ENCODE measurements at places on chromosomes 4 and X. TPM values are rescaled to one million over a fixed set of nuclear protein-coding genes. Genes with fewer than 3 reads are reported as not detected.

HDX gene
- polyA plus RNA-seq: 7.4 TPM

PSAPL1 gene
- polyA plus RNA-seq: 0.04 TPM

SH2D1A gene
- polyA plus RNA-seq: 1.2 TPM

NKAP gene
- polyA plus RNA-seq: 14.8 TPM

RAB9B gene
- polyA plus RNA-seq: 2.7 TPM

JCHAIN gene
- 2.1 TPM for polyA plus RNA-seq

AWAT2 gene
- not detected for polyA plus RNA-seq

DNA sequence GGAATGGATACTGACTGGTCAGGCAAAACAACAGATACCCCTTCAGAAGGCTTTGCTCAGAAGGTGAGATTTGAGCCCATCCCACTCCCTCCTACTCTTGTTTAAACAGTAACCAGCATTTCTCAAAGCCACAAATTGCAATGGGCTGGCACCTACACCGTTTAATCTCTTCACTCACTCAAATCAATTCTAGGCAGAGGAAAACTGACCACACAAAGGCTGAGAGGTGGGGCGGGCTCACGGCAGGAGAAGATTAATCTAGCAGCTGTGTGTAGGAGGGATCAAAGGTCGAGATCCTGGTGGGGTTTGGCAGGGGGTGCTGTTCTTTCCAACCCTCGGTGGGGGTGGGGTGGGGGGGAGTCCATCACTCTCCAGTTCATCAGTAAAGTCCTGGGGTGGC, 622.4 kb downstream of the BCOR start:
- no peak for DNase-seq

DNA sequence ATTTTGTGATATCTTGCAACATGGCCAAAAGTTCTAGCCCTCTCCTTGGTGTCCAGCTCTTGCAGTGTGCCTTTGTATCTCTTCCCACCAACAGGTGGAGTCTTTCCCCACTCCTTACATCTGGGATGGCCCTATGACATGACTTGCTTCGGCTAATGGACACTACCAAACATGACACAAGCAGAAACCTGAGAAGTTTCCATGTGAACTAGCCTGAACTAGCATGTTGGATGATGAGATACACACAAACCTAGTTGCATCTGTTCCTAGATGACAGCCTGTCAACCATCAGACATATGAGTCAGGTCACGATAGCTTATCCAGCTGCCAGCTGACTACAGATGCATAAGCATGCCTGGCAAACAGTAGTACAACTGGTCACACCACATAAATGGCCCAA, 207.5 kb upstream of the FTHL17 start:
- DNase-seq: no peak

DNA sequence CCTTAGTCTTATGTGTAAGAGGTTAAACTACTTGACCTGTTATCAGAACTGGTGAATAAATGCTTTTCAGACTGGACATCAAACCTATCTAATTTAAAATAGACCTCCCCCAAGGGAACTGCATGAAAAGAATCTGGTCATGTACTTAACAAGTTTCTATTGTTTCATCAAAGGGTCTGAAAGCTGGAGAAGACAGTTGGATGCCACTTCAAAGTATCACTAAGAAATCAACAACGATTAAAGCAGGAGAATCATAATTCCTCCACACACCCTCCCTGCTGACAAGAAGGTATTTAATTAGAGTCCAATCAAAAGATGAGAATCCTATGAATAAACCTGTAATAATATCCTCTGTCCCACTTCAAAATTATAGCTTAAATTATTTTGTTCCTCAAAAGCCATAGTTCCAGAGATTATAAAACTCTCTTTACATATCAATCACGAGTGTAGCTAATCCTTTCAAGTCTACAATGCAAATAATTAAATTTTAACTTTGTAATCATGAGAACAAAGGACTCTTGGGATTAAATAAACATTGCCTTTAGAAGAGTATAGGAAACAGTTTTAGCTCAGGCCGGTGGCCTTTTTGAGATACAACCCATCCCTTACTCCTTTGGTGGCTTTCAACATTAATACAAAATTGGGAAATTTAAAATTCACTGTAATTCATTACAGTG, 35.1 kb downstream of the TSPAN5 start:
- no peak for DNase-seq

DNA sequence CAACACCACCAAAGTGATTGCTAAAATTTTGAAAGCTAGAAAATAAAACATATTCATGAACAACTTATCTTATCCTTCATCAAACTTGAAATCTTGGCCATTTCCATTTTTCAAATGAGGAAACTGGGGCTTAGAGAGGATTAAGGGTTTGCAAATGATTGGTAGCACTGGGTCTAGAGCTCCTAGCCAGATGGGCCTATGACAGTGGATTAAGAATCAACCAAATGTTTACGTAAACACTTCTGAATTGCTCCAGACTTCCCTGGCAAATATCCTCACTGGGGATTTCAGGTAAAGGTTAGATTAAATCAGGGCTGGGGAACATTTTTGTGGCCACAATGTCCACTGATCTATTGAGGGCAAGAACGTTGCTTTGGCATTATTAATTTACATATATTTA, 241.2 kb downstream of the ANK2 start:
- DNase-seq: no peak

- DNase-seq: no peak
Measured at GRCh38 chr4:141179474-141180373, 41.0 kb upstream of the ZNF330 start.

DNA sequence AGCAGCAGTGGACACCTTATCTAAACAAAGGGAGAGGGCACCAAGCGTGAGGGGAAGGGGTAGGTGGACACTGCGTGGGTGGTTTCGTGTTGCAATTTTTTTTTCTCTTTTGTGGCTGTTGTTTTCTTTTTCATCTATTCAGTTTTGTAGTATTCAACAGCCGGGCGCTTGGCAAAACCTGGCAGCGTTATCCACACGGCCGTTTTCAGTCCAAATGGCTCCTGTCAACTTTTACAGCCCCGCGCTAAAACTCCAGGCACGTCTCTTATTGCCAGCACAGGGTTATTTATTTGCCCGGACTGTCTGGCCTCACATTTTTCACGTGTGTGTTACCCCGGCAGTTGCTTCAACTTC, 192.2 kb downstream of the BCOR start:
- no peak for DNase-seq

DNA sequence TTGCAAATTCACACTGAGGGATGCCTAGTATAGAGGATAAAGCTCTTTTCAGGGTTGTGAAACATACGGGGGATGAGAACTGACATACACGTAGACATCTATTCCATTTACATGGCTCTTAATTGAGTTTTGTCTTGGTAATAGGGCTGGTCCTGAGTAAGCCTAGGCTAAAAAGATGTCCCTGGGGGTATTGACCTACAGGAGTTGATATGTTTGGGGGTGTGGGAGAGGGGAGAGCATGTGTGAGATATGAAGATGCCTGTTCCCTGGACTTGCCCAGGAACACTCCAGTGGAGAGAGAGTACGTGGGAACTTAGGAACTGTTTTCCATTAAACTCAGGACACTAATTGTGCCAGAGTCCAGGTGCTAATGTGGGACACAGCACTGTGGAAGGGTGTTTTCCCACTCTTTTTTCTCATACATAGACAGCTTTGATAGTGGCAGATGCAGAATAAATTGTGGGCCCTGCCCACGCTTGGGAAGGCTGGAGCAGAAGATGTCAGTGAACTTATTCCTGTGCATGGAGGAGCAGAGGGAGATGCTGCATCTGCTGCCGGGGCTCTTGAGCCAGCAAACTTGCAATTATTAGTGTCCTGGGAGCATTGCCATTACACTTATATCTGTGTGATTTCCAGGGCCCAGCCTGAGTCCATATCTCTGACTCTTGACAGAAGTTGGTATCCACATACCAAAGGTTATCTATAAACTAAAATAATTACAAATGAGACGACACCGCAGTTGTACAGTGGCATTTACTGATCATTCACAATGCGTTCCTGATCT, 20.7 kb downstream of the SYNPO2 start:
- DNase-seq: no peak

- DNase-seq: no peak
Measured at GRCh38 chr4:120977435-120977997, 55.0 kb upstream of the PRDM5 start.

DNA sequence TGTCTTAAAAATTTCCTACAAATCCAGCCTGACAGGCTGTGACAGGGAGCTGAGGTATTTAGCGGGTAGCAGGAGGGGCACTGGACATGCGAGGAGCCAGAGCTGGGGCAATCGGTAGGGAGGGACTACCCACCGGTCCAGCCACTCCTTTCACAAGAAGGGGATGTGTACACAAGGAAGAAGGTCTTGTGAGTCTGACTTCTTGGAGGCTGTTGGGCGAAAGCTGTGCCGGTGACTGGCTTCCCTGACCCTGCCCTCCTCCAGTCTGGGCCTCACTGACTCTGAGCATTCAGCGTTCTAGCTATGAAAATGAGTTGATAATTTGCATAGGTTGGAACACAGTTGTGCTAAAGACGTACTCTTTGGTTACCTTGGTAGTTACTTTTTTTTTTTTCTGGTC, 12.7 kb upstream of the CXCL8 start:
- DNase-seq: no peak

GRCh38 chrX:134236626-134237614, at the start of gene CCDC160:
CCDC160 (plus strand) TSS chrX:134237182; CDS start chrX:134244801, 7,619 bp downstream.
- DNase-seq: peak; percentile 53

GRCh38 chr4:175330236-175330635, 412.1 kb downstream of the ADAM29 start:
- DNase-seq: no peak

- no peak for DNase-seq
Measured at GRCh38 chr4:82975792-82976191, 34.8 kb downstream of the LIN54 start.

DNA sequence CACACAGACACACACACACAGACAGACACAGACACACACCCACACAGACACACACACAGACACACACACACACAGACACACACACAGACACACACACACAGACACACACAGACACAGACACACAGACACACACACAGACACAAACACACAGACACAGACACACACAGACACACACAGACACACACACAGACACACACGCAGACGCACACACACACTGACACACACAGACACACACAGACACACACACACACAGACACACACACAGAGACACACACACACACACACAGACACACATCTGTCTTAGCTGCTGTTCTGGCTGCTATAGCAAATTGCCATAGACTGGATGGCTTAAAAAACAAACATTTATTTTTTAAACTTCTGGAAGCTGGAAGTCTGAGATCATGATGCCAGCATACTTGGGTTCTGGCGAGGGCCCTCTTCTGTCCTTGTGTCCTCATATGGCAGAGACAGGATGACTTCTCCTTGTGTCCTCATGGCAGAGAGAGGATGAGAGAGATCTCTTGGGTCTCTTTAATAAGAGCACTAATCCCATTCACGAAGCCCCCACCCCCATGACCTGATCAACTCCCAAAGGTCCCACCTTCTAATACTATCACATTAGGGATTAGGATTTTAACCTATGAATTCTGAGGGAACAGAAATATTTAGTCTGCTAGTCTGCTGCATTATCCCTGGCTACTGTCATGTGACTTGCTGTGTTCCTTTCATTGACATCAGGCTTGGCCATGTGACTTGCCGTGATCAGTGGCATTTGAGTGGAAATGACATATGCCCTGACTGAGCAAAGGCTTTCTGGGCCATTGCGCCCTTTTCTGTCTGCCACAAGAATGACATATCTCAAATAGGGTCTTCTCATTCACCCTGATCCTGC, 32.7 kb upstream of the RASGEF1B start:
- DNase-seq: no peak

DNA sequence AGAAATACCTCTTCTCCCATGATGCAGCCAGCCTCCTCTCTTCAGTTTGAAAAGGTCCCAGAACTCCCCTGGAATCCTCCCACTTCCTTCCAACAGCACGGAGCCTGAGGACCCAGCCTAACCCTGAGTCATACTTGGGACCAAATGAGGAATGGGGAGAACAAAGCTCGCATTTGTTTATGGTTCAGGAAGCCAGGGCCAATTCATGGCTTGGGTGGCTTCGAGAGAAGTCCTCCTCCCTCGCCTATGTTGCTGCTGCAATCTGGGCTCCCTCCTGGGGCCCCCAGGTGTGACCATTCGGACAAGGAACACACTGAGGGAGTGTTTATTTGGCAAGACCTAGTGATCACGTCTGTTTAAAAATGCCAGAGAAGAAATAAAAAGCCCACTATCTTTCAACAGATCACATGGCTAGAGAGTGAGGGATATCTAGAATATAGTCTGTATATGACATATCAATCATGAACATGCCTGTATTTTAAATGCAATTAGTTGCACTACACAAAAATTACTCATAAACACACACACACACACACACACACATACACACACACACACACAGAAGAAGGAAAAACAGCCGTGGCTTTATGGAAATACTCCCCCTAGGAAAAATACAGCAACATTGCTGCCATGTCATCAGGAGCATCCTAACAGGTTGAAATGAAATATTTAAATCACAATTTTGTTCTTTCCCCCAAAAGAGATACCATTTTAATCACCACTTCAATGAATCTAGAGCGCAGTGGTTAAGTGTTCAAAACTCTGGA, 155.7 kb upstream of the MAP3K15 start:
- DNase-seq: no peak

- DNase-seq: peak; percentile 6
Measured at GRCh38 chr4:46123913-46124755, at the start of gene GABRG1. GABRG1 (minus strand) TSS chr4:46124054; CDS start chr4:46123913, 141 bp downstream.

- no peak for DNase-seq
Measured at GRCh38 chrX:14027036-14027435, 2.7 kb downstream of the GEMIN8 start.

All from right lung (tissue), 10 donors.